Large intestine (tissue), 12 donors: ENCODE measurements at places on chromosomes 7 and 10. TPM values are rescaled to one million over a fixed set of nuclear protein-coding genes. Genes with fewer than 3 reads are reported as not detected.

DNA sequence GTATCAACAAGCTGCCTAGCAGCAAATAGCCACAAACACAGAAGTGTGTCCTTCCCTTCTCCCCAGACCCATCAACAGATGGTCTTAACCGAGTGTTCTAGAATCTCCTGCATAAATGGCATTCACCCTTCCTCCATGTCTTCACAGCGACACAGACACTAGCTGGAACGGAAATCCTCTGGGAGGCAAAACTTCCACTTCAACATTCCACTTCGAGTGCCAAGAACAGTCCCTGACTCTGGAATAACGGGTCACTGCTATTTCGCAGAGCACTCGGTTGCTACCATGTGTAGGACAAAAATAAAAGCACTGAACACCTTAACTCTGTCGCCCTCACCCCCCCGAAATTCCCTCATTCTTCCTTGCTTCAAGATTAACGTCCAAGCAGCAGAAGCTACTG is 65.1 kb downstream of the SFMBT2 start:
- no peak for DNase-seq

- no peak for DNase-seq
These were observed 76.4 kb downstream of the CELF2 start for GRCh38 chr10:11093771-11094736.

- no peak for DNase-seq
These were observed 183.2 kb downstream of the CXCL12 start for GRCh38 chr10:44201656-44202055.

The UTF1 gene
- polyA plus RNA-seq, result not detected

The CYP2E1 gene
- 1.3 TPM for polyA plus RNA-seq

The GPR26 gene
- polyA plus RNA-seq, result 0.16 TPM
